ENCODE measurements at places on chromosomes 6 and 20.

- DNase-seq = no peak
- H3K4me3 ChIP-seq = peak overlapping the region; percentile 25
- H3K27ac ChIP-seq = no peak overlapping the region
- peaks cover 5% of the 10 kb centered on the region for H3K36me3 ChIP-seq
- H3K4me1 ChIP-seq = peaks cover 31% of the 10 kb centered on the region
- H3K27me3 ChIP-seq = no peaks in the 10 kb centered on the region
Observed at GRCh38 chr20:32067234-32067821, 15.3 kb downstream of the HCK start.

DNA sequence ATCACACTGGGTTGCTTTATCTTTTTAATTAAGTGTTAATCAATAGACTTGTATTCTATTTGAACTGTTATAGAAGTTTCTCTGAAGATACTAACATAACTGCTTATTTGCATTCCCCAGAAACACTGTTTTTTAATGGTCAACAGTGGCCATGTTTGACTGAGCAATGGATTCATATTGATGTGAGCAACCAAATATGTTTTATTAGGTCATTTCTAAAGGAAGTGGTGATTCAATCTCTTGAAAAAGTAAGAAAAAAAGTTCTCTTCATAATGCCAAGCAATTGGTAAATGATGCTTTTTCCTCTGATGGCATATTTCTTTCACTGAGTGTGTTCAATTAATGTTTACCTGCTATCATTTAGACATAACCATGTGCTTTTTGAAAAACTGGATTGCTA is 593.0 kb upstream of the CITED2 start:
- H3K36me3 ChIP-seq = no peaks in the 10 kb centered on the region
- no peaks in the 10 kb centered on the region for H3K27me3 ChIP-seq
- H3K27ac ChIP-seq = peak overlapping the region; percentile 7
- DNase-seq = no peak
- no peak overlapping the region for H3K4me3 ChIP-seq

- H3K27ac ChIP-seq = no peak overlapping the region
- no peaks in the 10 kb centered on the region for H3K36me3 ChIP-seq
- DNase-seq = no peak
- H3K27me3 ChIP-seq = peaks cover 12% of the 10 kb centered on the region
- H3K4me3 ChIP-seq = no peak overlapping the region
Observed at GRCh38 chr20:36028106-36028808, 59.9 kb downstream of the CNBD2 start.

- peaks cover 19% of the 10 kb centered on the region for H3K4me1 ChIP-seq
- DNase-seq = no peak
- no peaks in the 10 kb centered on the region for H3K36me3 ChIP-seq
- no peak overlapping the region for H3K4me3 ChIP-seq
- H3K27ac ChIP-seq = no peak overlapping the region
Observed at GRCh38 chr6:34149452-34149810, 3.5 kb upstream of the GRM4 start.

DNA sequence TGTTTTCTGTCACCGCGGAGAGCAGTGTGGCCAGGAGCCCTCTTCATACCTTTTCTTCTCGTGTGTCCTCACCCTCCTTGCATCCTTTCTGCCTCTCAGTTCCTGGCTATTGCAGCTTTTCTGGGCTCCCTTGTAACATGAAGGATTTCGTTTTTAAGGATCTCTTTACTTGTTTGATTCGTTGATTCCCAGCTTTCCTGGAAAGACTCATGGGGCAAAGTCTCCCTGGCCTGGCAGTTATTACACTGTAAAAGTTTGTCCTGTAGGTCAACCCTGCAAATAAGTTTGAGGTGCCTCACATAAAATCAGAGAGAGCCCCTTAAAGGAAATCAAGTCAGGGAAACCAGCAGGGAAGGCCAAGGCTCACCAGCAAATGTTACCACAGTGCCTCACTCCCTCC is 70.1 kb downstream of the ISM1 start:
- no peaks in the 10 kb centered on the region for H3K36me3 ChIP-seq
- H3K4me1 ChIP-seq = no peaks in the 10 kb centered on the region
- H3K27ac ChIP-seq = no peak overlapping the region
- H3K27me3 ChIP-seq = peaks cover 4% of the 10 kb centered on the region
- no peak for DNase-seq

DNA sequence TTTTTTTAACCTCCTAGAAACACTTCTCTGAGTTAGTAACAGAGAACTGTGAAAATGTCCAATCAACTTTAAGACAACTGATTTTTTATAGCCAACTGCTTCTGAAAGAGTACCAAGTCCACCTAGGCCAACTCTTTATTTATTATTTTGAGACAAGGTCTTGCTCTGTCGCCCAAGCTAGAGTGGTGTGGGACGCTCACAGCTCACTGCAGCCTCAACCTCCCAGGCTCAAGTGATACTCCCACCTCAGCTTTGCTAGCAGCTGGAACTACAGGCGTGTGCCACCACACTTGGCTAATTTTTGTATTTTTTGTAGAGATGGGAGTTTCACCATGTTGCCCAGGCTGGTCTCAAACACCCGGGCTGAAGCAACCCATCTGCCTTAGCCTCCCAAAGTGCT is 331.6 kb downstream of the RNGTT start:
- H3K4me1 ChIP-seq = peaks cover 21% of the 10 kb centered on the region
- H3K4me3 ChIP-seq = no peak overlapping the region
- no peaks in the 10 kb centered on the region for H3K27me3 ChIP-seq
- no peak for DNase-seq

- no peaks in the 10 kb centered on the region for H3K27me3 ChIP-seq
- no peaks in the 10 kb centered on the region for H3K36me3 ChIP-seq
- H3K4me1 ChIP-seq = peaks cover 32% of the 10 kb centered on the region
- no peak for DNase-seq
Observed at GRCh38 chr20:48831718-48832404, 4.1 kb upstream of the PREX1 start.

GRCh38 chr6:111888928-111889695 is 15.9 kb upstream of the FYN start:
- peaks cover 4% of the 10 kb centered on the region for H3K36me3 ChIP-seq
- no peak overlapping the region for H3K4me3 ChIP-seq

- H3K27ac ChIP-seq = no peak overlapping the region
- H3K36me3 ChIP-seq = no peaks in the 10 kb centered on the region
- no peaks in the 10 kb centered on the region for H3K27me3 ChIP-seq
Observed at GRCh38 chr6:101605874-101606273, 212.4 kb downstream of the GRIK2 start.

GRCh38 chr20:24118441-24119175 is 130.0 kb upstream of the GGTLC1 start:
- peaks cover 4% of the 10 kb centered on the region for H3K27me3 ChIP-seq
- DNase-seq = no peak
- H3K4me1 ChIP-seq = peaks cover 9% of the 10 kb centered on the region
- H3K36me3 ChIP-seq = no peaks in the 10 kb centered on the region
- no peak overlapping the region for H3K4me3 ChIP-seq
- H3K27ac ChIP-seq = no peak overlapping the region

DNA sequence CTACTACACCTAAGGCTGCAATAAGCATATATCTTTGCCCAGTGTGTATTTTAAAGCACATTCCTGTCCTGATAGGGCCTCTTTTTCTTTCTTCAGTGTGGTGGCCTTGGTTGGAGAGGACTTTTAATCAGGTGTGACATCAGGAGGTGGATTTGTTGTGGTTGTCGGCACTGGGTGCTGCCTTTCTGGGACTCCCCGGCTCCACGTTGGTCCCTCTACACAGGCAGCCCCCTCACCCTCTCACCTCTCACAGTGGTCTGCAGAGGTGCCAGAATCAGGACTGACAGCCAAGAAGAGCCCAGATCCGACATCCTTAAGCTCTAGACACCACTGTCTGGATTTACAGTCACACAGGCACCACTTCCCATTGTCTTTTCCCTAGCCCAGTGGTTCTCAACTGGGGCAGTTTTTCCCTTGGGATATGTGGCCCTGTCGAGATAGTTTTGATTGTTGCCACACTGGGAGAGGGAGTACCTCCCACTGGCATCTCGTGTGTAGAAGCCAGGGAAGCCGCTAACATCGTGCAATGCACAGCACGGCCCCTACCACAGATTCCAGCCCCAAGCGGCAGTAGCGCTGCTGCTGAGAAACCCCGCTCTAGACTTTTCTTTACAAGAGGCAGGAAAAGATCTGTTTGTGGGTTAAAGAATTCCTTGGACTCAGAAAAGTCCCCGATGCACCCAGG is 314.1 kb downstream of the QKI start:
- H3K27me3 ChIP-seq = no peaks in the 10 kb centered on the region
- no peak overlapping the region for H3K27ac ChIP-seq
- peaks cover 23% of the 10 kb centered on the region for H3K4me1 ChIP-seq
- H3K36me3 ChIP-seq = no peaks in the 10 kb centered on the region
- no peak overlapping the region for H3K4me3 ChIP-seq
- DNase-seq = no peak

DNA sequence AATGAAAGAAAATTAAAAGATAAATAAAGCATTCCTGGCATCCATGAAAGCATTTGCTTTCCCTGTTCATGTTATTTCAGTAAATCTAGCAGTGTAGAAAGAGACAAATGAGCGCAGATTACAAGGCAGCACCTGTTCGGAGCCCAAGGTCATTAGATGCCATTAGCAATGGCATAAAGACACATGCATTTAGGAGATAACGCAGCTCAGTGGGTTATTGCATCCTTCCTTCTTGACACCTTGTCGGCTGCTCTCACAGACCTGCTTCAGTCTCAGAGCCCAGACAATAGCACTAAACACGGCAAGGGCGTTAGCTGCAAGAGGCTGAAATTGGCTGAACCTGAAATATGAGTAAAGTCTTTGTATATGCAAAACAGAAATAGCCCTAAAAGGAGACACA is 140.3 kb downstream of the ATXN1 start:
- no peaks in the 10 kb centered on the region for H3K27me3 ChIP-seq
- H3K4me1 ChIP-seq = peaks cover 11% of the 10 kb centered on the region
- H3K27ac ChIP-seq = peak overlapping the region; percentile 51
- peaks cover 4% of the 10 kb centered on the region for H3K36me3 ChIP-seq
- no peak overlapping the region for H3K4me3 ChIP-seq

GRCh38 chr20:11112832-11113231 is 439.0 kb upstream of the JAG1 start:
- no peaks in the 10 kb centered on the region for H3K4me1 ChIP-seq
- H3K27ac ChIP-seq = no peak overlapping the region
- no peak for DNase-seq
- H3K4me3 ChIP-seq = no peak overlapping the region
- no peaks in the 10 kb centered on the region for H3K36me3 ChIP-seq

- H3K27ac ChIP-seq = no peak overlapping the region
- DNase-seq = no peak
- H3K4me3 ChIP-seq = no peak overlapping the region
- peaks cover 8% of the 10 kb centered on the region for H3K4me1 ChIP-seq
- peaks cover 23% of the 10 kb centered on the region for H3K27me3 ChIP-seq
- no peaks in the 10 kb centered on the region for H3K36me3 ChIP-seq
Observed at GRCh38 chr6:136527831-136528230, 22.4 kb downstream of the MAP7 start.
